ENCODE measurements at places on chromosomes 12 and 14.

DNA sequence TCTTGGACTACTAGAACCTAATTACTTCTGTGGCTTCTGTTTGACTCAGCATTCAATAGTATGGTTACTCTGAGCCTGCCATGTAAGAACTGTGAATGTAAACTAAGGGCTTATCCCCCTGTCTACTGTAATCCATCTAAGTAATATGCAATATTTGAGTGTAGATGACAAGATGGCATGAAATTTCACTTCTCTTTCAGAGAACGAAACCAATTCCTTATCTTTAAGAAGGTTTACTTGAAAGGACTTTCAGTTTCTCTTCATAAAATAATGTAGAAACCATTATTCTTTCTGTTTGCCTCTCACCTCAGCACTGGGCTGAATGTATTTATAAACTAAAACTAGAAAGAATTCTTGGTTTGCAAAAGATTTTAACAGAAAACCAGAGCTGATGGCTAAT is 60.4 kb upstream of the ARID2 start:
- DNase-seq: no peak

DNA sequence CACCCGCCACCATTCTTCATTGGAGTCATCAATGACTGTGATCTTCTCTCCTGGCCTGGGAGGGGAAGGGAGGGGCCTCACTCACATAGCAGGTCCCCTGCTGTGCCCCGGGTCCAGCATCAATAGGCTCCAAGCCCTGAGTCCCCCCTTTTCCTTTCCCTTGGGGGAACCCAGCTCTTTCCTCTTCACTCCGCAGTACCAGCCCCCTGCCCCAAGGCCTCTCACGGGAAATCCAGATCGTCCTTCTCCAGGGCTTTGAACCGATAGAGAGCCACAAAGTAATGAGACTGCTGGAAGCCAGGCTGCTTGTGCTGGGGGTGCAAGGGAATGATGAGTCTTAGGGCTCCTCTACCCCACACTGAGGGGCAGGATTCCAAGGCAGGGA is 6.7 kb downstream of the STAC3 start:
- DNase-seq: no peak

GRCh38 chr14:79668951-79669350 is 542.4 kb downstream of the DIO2 start:
- DNase-seq: no peak

DNA sequence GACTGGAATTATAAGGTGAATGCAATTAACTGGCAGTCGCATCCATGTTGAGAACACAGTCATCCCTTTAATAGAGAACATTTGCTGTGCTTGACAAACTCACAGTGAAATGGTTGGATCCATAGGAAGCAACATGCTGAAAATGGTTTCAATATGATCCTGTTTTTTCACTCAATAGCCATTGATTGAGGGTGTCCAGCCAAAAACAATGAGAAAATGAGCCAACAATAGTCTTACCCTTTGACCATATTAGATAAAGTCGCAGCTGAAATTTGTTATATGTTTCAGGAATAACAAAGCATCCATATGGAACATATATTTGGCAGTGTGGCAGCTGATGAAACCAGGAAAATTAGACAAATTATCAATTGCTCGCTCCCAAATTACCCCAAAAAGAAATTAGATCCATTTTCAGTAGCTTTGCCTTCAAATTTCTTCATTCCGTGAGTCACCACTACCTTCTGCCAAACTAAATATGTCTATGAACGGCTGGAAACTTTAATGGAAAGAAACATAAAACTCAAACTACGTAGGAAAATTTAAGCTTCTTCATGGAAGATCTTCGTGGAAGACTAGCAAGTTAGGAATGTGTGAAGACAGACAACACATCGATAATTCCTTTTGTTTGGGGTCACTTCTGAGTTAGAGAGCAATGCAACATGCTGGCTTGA is 17.4 kb downstream of the IGF1 start:
- DNase-seq: peak; percentile 51

DNA sequence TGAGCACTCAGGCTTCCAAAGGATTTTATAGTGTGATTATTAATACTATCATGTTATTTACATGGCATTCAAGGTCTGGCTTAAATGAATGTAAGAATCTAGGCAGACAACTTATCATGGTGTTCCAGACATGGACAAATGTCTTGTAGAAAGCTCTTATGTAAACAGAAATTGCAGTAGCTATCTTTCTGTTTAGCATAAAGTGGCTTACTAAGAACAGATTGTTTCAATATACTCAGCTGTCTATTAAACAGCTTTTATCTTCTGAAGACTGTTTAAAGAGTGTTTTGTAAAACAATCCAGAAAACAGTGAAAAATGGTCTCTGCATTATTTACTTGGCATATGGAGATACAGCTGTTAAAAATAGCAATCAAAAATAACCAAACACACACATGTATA is 1061.8 kb upstream of the SEL1L start:
- DNase-seq: no peak

DNA sequence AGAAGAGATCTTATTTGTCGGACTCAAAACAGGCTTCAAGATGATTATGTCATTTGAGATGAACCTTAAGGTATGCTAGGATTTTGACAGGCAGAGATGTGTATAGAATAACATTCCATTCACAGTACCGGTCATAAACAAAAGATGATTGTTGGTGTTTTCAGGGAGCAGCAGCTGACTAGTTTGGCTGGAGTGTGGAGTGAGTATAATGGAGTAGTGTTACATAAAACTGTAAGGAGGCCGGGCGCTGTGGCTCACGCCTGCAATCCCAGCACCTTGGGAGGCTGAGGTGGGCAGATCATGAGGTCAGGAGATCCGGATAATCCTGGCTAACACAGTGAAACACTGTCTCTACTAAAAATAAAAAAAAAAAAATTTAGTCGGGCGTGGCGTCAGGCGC is 23.9 kb downstream of the SERPINA10 start:
- DNase-seq: no peak

- no peak for DNase-seq
Observed at GRCh38 chr12:45977620-45978019, 12.8 kb downstream of the SCAF11 start.

DNA sequence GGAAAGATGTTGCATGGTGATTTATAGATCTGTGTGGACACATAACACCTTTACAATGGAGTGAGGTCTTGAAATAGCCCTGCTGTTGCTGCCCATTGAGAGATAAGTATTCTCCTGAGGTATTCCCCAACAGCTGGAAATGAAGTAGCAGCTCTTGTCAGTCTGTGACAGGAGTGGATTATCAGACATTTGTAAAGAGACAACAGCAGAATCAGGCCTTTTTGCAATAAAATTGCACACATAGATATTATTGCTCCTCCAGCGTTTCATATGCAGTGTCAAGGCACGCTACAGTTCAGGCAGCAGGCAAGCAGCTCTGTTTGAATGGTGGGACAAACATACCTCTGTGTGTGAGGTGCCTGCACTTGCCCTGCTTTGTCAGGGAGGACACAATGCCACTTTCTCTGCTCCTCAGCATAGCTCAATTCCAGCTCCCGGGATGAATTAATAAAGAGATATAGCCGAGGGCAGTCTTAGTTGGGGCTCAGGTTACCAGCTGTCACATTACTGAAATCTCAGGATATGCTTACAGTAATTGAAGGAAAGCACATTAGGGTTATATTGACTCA is 49.4 kb downstream of the BICD1 start:
- DNase-seq: no peak

GRCh38 chr14:52095794-52096193 is 26.9 kb upstream of the NID2 start:
- DNase-seq: no peak

DNA sequence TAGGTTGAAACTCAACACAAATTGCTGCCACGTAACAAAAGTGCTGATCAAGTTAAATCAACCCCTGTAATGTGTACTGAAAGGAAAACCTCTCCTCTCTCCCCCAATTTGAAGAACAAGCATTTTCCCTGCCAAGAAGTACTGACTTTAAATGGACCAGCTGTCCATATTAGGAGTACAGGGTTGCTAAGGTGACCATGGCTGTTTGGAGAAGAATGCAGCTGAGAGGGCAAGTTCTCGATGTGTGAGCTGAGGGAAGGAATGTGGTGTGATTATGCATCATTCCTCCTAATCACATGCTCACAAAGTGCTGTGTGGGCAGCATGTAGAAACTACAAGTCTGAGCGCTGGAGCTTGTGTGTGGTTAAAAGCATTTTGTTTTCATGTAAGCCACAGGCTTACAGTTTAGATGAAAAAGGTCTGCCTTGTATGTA is 50.9 kb upstream of the CCT2 start:
- peak; percentile 94 for DNase-seq

DNA sequence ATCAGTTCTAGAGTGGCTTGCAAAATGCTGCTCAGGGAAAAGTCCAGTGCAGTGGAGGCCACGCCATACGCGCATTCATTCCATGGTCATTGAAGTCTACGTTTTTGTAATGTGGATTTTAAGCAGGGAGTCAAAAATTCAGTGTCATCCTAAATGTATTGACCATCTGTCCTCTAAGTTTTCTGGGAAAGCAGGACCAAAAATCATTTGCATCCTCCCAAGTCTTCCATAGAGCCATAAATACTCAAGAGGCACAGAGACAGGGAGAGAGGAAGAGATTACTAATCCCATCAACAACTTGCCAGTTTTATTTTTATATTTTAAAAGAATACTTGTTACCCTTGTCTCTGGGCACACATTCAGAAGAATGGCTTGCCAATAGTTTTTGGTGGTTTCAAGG is 36.9 kb downstream of the RHOJ start:
- no peak for DNase-seq

DNA sequence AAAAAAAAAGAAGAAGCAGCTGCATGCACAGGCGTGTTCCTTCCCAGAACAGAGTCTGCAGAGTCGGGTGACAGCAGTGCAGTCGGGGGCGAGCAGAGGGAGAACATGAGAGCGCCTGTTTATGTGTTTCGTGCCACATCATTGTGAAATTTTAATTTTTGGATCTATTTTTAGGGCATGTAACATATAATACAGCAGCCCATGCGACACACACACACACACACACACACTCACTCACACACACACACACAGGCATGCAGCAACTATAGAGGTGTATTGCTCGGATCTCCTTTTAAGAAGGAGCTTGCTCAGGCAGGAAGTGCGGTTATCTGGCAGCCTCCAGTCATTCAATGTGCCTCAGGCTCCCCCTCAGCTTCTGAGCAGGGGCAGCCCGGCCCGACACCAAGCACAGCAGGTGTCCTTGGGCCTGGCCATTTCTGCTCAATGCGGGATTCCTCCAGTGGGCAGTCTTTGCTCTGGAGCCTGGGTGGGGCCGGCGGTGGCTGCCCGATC is 71.8 kb downstream of the ZNF664 start:
- DNase-seq: no peak

- no peak for DNase-seq
Observed at GRCh38 chr14:35400648-35401421, 3.7 kb downstream of the NFKBIA start.

DNA sequence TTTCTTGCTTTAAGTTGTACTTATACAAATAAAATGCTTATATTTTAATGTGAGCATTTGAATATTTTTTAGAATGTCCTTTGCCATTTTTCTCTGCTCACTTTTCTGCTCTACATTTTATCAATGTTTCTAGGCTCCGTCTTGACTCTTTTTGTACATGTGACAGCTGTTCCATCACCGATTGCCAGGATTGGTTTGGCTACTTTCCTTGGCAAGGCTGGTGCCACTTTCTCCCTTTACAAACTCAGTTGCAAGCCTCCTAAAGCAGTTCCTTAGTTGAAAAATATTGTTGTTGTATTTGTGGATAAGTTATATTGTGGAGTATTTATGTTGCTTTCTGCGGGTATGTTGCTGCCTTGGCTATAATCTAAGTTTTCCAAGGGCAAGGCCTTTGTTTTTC is 63.4 kb downstream of the DACT1 start:
- no peak for DNase-seq

DNA sequence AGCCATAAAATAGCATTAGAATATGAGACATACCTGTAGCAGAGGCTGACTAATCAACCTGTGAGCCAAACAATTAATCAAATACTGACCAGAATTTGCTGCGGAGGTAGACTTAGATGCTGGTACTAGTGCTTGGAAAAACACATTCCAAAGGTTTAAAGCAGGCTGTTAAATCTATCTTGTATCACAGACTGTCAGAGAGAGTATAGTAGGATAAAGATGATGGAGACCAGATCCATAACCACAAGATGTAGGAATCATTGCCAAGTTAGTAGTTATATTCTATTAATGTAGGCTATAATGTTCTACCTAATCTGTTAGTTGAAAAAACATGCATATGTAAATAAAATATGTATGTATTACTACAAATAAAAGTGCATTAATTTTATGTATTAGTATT is 726.2 kb downstream of the SLC6A15 start:
- no peak for DNase-seq

DNA sequence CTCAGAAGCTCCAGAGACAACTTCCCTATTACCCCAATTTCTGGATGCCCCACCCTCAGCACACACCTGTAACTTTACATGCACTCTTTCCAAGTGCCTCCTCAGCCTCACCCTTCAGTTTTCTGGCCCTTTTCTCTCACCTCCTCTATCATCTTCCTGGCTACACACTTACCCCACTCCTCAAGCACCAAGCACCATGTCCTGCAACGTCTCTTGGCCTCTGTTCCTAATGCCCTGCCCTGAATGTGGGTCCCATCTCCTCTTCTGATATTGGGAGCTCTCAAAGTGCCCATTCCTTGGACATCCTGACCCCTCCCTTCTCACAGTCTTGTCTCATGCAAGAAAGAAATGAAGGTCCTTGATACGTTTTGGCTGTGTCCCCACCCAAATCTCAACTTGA is 1.2 kb downstream of the KRT72 start:
- no peak for DNase-seq

DNA sequence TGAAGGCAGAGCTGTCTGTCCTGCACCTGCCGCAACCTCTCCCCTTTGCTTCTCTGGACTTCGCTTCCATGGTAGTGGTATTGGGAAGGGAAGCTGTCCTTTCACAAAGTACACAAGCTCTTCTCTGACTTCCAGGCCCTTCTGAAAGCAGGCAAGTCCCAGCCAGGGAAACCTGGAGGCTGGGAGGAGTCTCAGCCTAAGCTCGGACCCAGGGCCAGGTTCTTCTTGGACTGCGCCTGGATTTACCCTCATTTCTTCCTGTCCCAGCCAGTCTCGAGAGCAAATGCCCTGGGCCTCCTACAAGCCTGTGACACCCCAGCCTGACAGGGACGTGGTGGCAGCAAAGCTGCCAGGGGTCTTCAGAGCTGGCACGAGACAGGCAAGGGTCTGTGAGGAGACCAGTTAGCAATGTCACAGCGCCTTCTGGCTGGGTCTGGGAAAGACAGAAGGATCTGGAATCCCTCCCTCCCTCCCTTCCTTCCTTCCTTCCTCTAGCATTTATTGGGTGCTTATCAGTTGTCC is 22.4 kb downstream of the ISCA2 start:
- DNase-seq: no peak

DNA sequence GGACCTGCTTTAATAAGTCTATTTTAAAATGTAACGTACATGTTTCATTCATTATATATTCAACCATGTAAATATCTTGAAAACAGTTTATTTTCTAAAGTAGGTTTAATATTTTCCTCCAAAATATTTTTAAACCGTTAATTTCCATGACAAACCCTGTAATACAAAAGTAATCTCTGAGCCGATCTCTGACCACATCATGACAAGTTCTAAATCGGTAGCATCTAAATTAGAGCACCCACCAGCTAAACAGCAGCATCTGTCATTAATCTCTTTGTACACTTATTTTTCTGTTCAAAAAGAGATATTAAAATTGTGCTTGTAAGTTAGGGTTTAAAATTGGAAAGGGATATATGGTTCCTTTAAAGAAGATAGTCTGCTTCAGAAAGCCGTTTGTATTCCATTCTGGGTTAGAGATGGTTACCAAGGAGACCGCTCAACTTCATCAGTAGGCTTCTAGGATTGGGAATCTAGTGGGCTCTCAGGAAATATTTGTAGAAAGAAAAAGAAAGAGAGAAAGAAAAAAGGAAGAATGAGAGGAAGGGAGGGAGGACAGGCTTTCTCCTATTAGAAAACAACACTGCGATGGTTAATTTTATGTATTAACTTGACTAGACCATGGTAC is 232.5 kb upstream of the FOXN3 start:
- DNase-seq: no peak

Data from AG09309 (cell line).